ENCODE measurements at places on chromosomes 13 and 19. TPM values are rescaled to one million over a fixed set of nuclear protein-coding genes. Genes with fewer than 3 reads are reported as not detected.
A peak's percentile ranks its signal among the peaks of the same experiment; 100 is the strongest.

Gene TEX101
- not detected for total RNA-seq

Gene CABP5
- total RNA-seq: not detected

DNA sequence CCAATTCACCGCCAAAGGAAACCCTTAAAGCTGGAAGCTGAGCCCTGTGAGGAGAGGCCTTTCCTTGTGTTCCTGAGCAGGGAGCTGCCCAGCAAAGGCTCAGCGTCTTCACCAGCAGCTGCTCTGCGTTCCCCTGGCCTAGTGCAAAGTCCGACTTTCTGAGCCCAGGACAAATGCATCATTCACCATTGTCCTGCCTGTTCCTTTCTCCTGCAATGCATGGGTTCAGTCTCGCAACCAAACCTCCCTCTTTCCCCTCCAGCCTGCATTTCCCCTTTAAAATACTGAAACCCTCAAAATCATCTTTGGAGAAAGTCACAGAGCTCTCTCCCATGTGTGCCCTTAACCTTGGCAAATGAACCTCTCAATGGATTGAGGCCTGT lies 12.9 kb upstream of the TMEM255B start:
- DNase-seq: no peak

Gene MBOAT7
- total RNA-seq: 43.5 TPM

Gene CYP2A6
- total RNA-seq: not detected

Gene ZNF582
- 2.8 TPM for total RNA-seq

GRCh38 chr19:5172859-5173630 lies 167.6 kb downstream of the PTPRS start:
- DNase-seq: peak; percentile 99

Gene ZNF729
- not detected for total RNA-seq

DNA sequence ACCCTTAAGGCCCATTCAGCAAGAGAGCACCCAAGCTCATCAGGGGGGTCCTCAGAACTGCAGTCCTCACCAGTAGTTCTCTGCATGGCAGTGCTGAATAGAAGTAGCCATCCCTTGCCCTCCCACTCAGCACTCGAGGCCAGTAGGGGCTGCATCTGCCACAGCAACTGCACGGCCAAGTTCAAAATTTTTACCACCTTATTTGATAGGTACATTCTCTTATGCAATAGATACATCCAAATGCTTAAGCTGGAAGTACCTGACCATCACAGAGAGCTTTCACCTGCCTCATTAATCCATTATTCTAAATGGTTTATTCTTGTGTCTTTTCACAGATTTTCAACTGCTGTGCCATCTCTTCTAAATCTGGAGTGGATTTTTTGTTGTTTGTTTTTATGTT lies 1307.4 kb downstream of the SLITRK5 start:
- no peak for DNase-seq

Gene KANK3
- 0.33 TPM for total RNA-seq

Gene PSG1
- total RNA-seq: not detected

Gene KLK2
- total RNA-seq: not detected

GRCh38 chr13:107025991-107026390 lies 458.1 kb upstream of the ARGLU1 start:
- peak; percentile 2 for DNase-seq

Gene CYSLTR2
- not detected for total RNA-seq

DNA sequence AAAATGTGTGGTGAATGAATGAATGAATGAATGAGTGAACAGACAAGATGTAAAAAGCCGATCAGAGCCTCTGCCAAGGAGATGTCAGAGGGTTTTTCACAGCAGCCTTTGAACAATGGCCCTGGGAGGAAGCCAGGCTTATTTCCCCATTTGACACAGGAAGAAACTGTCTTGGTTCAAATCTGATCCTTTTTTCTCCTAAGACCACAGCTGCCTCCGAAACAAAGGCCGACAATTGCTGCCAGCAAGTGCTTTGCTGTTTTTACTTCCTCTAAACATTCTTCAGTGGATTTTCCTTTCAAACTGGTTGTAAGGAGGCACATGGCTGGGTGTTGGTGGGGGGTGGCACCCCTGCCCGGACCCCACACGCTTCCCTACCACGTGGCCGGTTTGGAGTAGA lies 44.2 kb upstream of the HOMER3 start:
- no peak for DNase-seq

DNA sequence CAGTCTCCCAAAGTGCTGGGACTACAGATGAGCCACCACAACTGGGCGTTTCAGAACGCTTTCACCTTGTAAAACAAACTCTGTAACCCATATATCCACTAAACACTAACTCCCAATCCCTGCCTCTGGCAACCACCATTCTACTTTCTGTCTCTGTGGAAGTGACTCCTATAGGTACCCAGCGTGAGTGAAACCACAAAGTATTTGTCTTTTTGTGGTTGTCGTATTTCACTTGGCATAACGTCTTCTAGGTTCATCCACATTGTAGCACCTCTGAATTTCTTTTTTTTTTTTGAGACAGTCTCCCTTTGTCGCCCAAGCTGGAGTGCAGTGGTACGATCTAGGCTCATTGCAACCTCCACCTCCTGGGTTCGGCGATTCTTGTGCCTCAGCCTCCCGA lies 44.8 kb downstream of the BRD4 start:
- no peak for DNase-seq

Gene ACER1
- not detected for total RNA-seq

- no peak for DNase-seq
Observed at GRCh38 chr19:5774921-5775320, 9.6 kb downstream of the PRR22 start.

Gene PGLYRP2
- not detected for total RNA-seq

DNA sequence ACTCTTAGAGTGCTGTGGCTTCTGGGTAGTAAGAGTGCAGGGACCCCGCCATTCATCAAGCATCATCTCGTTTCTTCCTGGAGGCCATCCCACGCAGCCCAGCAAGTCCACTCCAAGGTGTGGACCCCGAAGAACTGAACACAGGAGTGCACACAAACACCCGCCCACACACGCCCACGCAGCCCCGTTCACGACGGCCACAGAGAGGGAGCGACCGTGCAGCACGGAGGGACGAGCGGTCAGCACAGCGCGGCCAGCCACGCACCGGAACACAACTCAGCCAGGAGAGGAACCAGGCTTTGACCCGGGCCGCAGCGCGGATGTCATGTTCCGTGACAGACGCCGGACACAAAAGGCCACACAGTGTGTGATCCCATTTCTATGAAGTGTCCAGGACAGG lies 18.2 kb upstream of the RANBP3 start:
- DNase-seq: no peak

Gene KCNRG
- 0.51 TPM for total RNA-seq

- DNase-seq: no peak
Observed at GRCh38 chr13:44075113-44075512, 195.4 kb downstream of the LACC1 start.

GRCh38 chr13:111917086-111917485 lies 149.9 kb upstream of the SOX1 start:
- DNase-seq: no peak

Gene ZNF813
- total RNA-seq: 2.9 TPM

Gene APLP1
- total RNA-seq: 10.7 TPM

- no peak for DNase-seq
Observed at GRCh38 chr13:21884965-21885567, 214.2 kb downstream of the FGF9 start.

DNA sequence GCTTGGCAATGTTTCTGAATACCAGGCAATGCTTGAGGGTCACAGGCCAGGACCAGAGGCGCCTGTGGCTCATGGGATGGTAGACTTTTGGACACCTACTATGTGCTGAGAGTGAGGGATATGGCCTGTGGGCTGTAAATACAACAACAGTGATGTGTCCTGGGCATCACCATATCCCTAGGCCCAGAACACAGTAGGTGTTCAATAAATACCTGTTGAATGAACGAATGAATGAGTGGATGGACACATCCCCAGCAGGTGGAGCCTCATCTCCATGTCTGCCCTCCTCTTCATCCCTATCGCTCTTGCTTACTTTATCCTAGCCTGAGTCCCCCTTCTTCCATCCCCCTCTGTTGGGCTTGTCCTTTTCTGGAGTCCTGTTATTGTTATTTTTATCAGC lies 16.5 kb upstream of the NANOS2 start:
- no peak for DNase-seq

DNA sequence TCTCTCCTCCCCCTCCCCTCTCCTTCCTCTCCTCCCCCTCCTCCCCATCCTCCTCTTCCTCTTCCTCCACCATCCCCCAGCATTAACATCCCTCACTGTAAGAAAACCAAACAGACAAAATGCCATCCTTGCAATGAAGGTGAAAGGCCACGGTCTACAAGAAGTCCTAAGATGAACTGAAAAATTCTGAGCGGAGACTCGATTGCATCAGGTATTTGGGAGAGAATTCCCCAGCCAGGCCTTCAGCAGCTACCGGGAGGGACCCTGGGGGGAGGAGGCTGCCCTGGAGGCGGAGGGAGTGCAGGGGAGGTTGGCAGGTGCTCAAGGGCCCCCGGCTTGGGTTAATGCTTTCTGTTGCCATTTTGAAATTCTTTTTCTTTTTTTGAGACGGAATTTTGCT lies 10.1 kb upstream of the TIMM44 start:
- DNase-seq: no peak

DNA sequence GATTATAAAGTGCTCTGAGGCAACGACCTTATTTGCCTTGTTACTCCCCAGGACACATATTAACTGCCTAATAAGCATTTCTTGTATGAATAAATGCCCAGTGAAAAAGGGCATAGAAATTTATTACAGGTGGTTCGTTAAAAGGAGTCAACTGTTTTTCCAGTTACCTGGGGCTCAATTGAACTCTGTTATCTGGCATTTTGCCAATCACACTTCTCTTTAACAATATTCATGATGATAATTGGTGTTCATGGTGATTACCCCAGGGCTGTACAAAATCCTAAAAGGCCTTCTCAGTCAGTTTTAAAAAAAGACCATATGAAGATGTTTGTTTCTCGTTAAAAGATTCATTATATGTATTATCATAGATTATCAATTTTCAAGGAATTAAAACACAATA lies 57.1 kb downstream of the KL start:
- no peak for DNase-seq

DNA sequence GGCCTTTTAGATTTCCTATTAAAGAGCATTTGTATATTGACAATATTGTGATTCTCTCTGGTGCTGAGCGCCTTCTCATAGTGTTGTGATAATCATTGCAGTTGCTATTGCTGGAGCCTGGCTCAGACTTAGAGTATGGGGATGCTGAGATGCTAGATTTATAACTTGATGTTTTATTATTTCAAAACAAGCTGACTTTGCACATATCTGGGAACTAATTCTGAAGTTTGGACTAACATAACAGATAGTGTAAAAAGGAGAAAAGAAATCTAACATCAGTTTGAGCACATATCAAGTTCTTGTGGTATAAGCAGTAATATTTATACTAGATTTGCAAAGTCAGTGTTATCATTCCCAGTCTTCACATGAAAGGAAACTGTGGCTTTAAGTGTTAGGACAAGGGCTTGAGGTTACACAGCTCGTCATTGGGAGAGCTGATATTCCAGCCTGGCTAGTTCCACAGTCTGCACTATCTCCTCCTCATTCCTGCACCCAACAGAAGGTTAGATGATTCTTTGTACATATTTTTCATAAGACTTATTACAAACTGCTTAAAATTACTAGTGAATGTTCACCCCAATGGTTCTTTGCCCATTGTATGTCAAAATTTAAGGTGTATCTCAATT lies 279.8 kb downstream of the MTUS2 start:
- no peak for DNase-seq

Gene METTL21C
- total RNA-seq: not detected

DNA sequence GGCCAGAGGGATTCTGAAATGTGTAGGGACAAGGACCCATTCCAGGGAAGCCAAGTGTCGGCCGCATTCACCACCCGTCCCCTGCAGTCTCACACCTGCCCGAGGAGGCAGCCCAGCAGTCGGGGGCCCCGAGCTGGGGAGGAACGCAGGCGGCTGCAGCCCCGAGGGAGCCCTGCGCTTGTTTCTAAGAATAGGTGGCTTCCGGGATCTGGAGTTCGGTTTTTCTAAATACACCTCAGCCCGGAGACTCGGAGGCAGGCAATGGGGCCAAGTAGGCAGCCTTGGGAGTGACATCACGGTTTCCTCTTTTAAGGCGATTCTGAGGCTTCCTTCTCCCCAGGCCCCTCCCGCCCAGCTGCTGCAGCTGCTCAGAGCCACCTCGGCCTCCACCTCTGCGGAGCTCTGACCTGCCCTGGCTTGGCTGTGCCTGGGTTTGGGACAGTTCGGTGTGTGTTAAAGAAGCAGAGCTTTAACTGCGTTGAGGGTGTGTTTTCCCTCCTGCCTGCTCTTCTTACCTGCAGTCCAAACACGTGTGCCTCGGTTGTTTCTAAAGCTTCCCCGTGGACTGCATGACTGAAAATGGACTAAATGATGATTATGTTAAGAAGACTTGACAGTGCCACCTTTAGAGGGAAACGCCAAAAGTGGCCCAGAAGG lies 80.5 kb downstream of the COL4A2 start:
- peak; percentile 53 for DNase-seq

Gene LYPD3
- total RNA-seq: 30.7 TPM

DNA sequence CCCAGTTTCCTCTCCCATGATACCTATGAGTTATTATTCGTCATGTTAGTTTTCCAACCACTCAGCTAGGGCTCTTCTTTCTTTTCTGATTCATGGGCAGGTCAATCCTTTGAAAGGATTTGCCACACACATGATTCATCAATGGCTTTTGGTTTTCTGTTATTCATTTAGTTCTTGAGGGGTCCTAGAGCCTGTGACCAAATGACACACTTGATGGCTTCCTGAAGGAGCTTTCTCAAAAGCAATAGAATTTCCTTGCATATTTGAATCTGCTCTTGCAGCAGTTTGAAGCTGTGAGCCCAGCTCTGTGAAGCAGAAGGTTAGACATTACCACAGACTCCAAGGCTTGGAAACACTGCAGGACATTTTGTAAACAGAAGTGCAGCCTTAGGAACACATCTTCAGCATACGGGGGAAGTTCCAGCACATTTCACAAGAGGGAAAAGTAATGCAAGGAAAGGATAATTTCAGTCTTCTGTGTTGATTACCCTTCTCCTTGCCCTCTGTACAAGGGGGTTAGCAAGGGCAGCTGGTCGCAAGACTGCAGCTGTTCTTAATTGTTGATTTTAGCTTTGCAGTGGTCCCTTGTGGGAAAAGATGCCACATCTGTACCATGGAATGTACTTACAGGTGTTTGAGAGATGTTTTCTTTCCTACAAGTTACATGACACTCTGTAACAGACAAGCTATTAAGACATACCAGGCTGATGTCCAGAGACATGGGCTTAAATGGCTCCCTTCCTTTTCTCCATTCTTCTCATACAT lies 338.6 kb downstream of the KCNRG start:
- peak; percentile 54 for DNase-seq

Gene RYR1
- total RNA-seq: 1.0 TPM

Gene THSD1
- total RNA-seq: 44.5 TPM

- DNase-seq: no peak
Observed at GRCh38 chr13:22929381-22930126, 251.2 kb upstream of the SGCG start.

Data from mammary epithelial cell (primary cell).